ENCODE measurements at places on chromosomes 6 and 20. TPM values are rescaled to one million over a fixed set of nuclear protein-coding genes. Genes with fewer than 3 reads are reported as not detected.

The AVP gene
- total RNA-seq = not detected

DNA sequence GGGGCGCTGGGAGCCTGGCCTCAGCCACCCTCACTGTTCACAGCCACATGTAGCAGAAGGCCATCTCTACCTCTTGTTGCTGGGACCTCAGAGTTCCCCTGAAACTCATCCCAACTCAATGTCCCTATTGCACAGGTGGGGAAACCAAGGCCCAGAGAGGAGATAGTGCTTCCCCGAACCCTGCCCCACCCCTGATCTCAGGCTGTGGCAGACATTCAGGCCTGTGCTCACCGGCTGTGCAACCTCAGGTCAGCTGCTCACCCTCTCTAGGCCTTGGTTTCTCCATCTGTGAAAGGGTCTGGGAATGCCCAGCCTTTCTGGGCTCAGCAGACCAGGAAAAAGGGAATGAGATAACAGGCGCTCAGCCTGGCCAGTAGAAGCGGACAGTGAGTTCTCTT lies 6.4 kb upstream of the SLC52A3 start:
- H3K27ac ChIP-seq = no peak overlapping the region
- no peak for DNase-seq
- no peak overlapping the region for H3K4me3 ChIP-seq
- no peaks in the 10 kb centered on the region for H3K27me3 ChIP-seq
- no peaks in the 10 kb centered on the region for H3K36me3 ChIP-seq

- DNase-seq = no peak
- H3K4me3 ChIP-seq = no peak overlapping the region
Observed at GRCh38 chr6:60754879-60755278, 1531.1 kb downstream of the KHDRBS2 start.

DNA sequence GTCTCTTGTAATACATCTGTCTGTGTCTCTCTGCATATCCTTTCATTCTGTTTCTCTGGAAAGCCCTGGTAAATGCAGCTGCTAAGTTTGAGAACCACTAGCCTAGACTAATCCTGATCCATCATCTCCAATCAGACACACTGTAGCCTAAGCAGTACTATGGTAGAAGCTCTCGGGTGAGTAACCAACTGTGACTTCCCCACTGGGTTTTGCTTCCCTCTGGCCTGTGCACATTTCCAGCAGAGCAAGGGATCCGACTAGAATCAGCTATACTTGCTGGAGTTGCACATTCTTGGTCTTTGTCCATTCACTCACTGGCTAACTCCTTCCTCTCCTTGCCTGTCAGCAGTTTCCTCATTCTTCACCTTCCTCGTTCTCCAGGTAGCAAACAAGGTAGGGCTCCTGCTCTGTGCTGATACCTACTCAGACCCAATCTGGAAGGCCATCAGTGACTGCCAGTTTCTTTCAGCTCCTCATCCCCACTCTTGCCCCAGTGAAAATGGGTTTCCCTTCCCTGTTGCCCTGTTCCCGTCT lies 184.2 kb downstream of the PLCB4 start:
- no peak overlapping the region for H3K4me3 ChIP-seq
- H3K4me1 ChIP-seq = peaks cover 13% of the 10 kb centered on the region
- DNase-seq = no peak
- H3K36me3 ChIP-seq = no peaks in the 10 kb centered on the region
- no peak overlapping the region for H3K27ac ChIP-seq
- no peaks in the 10 kb centered on the region for H3K27me3 ChIP-seq

DNA sequence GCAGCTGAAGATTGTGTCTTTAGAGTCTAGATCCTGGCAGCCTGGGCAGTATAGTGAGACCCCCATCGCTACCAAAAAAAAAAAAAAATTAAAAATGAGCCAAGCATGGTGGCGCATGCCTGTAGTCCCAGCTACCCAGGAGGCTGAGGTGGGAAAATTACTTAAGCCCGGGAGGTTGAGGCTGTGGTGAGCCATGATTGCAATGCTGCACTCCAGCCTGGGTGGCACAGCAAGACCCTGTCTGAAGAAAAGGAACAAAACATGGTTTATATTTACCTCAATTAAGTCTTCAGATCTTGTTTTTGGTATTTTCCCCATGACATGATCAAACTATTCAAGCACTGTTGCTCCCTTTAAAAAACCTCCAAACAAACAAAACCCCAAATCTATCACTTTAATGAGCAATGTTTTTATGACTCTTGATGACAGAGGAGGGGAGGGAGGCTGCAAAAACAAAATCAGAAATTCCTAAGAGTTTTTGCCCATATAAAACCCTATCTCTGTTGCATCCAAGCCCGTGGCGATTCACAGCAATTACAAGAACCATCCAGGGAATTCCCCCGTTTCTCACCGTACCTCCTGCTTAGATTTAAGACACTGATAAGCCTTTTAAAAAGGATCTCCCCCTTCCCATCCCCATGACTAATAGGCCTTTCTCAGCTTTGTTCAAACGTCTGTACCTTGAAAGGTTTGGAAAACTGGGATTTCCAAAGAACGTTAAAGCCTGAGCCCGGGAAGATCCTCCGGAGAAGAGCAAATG lies 259.9 kb downstream of the BMP7 start:
- no peak for DNase-seq
- H3K4me1 ChIP-seq = no peaks in the 10 kb centered on the region
- H3K27me3 ChIP-seq = peaks cover 29% of the 10 kb centered on the region
- no peaks in the 10 kb centered on the region for H3K36me3 ChIP-seq

GRCh38 chr20:46365487-46366220 lies 40.8 kb downstream of the ELMO2 start:
- H3K4me3 ChIP-seq = no peak overlapping the region
- DNase-seq = no peak
- H3K27ac ChIP-seq = no peak overlapping the region
- no peaks in the 10 kb centered on the region for H3K27me3 ChIP-seq
- H3K36me3 ChIP-seq = peaks cover 8% of the 10 kb centered on the region
